GM12891 (cell line): ENCODE measurements at places on chromosomes 3 and 15.

DNA sequence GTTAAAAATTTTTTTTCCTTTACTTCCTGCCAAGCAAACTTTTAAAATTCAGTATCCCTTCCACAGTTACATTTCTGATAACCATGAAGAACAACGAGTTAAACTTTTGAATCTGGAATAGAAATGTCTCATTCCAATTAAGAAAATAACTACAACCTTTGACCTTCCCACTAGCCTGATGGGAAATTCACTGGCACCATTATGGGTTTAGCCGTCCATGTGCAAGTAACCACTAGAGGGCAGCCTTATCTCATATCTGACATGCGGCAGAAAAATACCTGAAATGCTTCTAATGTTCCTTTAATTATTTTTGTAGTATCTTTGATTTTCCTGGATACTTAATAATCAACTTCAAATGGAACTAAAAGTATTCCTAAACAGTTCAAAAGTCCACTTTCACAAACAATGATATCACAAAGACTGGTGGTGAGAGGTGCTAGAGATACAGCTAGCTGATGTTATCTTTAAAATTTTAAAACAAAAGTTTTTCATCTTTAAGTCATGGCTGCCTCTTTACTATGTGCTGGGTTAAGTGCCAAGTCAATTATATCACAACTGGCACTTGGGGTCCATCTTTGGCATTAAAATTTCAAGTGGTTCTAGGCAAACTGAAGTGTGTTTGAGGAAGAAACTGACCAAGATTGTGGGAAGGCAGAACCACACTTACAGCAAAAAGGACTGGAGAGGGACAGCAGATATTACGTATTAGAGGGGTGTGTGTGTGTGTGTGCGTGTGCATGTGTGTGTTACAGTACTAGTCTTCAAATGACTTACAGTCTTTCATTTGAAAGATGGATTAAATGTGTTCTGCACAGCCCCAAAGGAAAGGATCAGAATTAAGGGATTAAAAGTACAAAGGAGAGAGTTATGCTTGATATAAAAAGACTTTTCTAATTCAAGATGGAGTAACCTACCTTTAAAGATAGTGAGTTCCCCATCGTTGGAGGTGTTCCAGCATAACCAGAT, 107.1 kb upstream of the ICE2 start:
- peak; percentile 13 for DNase-seq

DNA sequence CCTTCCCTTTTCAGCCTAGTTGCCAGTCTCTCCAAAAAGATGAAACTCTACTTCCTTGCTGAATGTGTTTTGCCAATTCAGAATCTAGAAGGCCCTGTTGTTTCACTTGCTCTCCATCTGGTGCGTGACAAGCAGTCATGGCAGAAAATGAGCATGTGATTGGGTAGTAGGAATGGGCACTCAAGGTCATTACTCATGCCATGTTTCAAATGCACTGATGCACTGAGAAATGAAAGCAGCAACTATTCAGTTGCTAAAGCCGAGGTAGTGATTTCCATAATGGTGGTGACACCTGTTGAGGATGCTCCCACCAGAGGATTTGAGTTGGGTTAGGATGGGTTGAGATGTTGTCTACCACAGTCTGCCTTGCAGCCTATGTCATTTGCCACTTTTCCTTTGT, 12.7 kb downstream of the ZBTB38 start:
- DNase-seq: no peak

GRCh38 chr15:73165844-73166243, 113.6 kb downstream of the NEO1 start:
- no peak for DNase-seq

DNA sequence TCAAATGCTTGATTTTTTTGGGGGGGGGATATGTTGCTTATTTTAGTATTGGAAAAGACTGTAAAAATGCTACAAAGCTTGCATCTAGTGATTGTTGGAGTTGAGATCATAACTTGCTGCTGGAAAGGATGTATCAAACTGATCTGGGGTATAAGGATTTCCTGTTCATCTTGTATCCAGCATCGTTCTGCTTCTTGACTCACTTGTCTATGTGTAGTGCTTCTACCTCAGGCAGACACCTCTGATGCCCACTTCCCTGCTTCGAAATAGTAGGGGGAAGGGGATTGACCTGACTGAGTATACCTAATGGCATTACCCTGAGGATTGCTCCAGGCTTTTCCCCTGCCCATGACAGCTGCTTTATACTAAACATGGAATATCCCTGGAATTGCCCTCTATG, 42.7 kb downstream of the STT3B start:
- DNase-seq: no peak

DNA sequence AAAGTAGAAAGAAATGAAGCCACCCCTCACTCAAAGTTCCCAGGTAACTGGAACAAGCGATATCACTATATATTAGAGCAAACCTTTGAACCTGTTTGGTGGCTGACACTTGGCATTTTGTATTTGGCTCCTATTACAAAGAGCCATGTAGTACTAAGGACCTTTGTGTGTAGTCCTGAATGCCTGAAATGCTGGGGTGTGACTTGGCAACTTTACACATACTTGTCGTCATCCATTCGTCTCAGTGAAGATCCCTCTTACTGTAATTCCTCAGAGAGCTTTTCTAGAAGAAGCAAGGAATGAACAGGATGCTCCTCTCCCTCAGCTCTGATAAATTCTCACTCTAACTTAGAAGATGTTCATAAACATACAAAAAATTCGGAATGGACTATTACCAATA, 216.1 kb upstream of the CDIN1 start:
- DNase-seq: no peak

- no peak for DNase-seq
Observed at GRCh38 chr3:9935966-9936510, 2.4 kb downstream of the CRELD1 start.

- no peak for DNase-seq
Observed at GRCh38 chr3:8279886-8280550, 221.6 kb upstream of the LMCD1 start.

- DNase-seq: no peak
Observed at GRCh38 chr3:24854748-24855147, 360.1 kb upstream of the THRB start.

DNA sequence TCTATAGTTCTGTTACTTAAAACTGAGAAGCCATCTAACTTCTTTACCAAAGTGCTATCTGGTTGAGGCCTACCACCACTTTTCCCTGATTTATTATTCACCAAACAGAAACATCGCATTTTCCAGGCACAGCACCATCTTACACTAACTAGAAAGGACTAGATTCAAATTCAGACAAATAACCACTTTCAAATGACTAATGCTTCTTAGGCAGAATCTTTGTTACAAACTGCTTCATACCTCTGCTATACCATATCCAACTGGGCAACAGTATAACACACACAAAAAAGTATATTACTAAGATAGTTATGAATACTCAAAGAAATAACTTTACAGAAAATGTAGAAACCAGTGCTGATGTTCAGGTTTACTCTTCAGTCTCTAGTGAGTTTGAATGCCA, 16.6 kb downstream of the DLG1 start:
- no peak for DNase-seq

GRCh38 chr3:126578702-126579101, 20.0 kb upstream of the C3orf22 start:
- no peak for DNase-seq

GRCh38 chr15:88113613-88114308, 142.8 kb downstream of the NTRK3 start:
- DNase-seq: no peak

GRCh38 chr15:66803182-66803729, 101.2 kb downstream of the SMAD6 start:
- no peak for DNase-seq
